ENCODE measurements at places on chromosomes 2 and 18. TPM values are rescaled to one million over a fixed set of nuclear protein-coding genes. Genes with fewer than 3 reads are reported as not detected.

SCN3A gene
- total RNA-seq, result not detected

HOXD13 gene
- not detected for total RNA-seq

ALLC gene
- total RNA-seq, result not detected

UGT1A10 gene
- total RNA-seq, result 0.22 TPM

CD207 gene
- total RNA-seq, result not detected

GNLY gene
- not detected for total RNA-seq

NCKAP1 gene
- 185 TPM for total RNA-seq

PLB1 gene
- total RNA-seq, result 2.4 TPM

DIPK1C gene
- total RNA-seq, result not detected

CROCC2 gene
- not detected for total RNA-seq

CYP27C1 gene
- not detected for total RNA-seq

DPP10 gene
- not detected for total RNA-seq

MYL1 gene
- not detected for total RNA-seq

PDE1A gene
- not detected for total RNA-seq

HOXD12 gene
- 0.22 TPM for total RNA-seq

CCBE1 gene
- total RNA-seq, result 0.44 TPM

SKOR2 gene
- not detected for total RNA-seq

PLCD4 gene
- 1.4 TPM for total RNA-seq

POMC gene
- not detected for total RNA-seq

FBLN7 gene
- total RNA-seq, result 0.66 TPM

XDH gene
- 2.0 TPM for total RNA-seq

SNED1 gene
- 16.6 TPM for total RNA-seq

MROH2A gene
- total RNA-seq, result not detected

DPY30 gene
- total RNA-seq, result 34.8 TPM
